NCI-H2107 (cell line): ENCODE measurements at places on chromosomes 16 and 17.

DNA sequence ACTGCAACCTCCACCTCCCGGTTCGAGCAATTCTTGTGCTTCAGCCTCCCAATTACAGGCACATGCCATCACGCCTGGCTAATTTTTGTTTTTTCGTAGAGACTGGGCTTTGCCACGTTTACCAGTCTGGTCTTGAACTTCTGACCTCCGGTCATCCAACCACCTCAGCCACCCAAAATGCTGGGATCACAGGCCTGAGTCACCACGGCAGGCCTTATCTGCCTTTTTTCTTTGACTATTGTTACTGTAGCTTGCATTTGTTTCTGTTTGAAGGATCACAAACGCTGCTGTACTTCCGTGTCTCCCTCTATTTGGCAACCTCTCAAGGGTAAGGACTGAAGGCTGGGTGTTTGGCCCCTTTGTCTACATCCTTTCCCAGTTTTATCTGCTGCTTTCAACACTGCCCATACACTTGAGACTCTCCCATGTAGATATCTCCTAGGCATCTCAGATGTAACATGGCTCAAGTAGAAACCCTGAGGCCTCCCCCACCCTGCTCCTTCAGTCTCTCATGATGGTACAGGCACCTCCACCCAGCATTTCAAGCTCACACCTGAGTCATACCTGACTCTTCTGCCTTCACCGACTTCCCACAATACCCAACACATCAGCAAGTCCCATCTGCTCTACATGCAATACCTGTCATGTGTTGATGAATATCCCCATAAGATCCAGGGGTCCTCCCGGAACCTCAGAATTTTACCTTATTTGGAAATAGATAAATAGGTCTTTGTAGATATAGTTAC, 219.0 kb downstream of the CPPED1 start:
- no peak for DNase-seq

DNA sequence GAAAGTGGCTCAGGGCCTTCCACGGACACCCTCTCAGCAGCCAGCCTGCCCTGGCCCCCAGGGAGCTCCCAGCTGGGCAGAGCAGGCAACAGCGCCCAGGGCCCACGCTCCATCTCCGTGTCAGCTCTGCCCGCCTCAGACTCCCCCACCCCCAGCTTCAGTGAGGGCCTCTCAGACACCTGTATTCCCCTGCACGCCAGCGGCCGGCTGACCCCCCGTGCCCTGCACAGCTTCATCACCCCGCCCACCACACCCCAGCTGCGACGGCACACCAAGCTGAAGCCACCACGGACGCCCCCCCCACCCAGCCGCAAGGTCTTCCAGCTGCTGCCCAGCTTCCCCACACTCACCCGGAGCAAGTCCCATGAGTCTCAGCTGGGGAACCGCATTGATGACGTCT, 48.3 kb upstream of the LGALS9 start:
- no peak for DNase-seq

- DNase-seq, result peak; percentile 48
Observed at GRCh38 chr17:35947156-35947585, 3.7 kb upstream of the LYZL6 start.

DNA sequence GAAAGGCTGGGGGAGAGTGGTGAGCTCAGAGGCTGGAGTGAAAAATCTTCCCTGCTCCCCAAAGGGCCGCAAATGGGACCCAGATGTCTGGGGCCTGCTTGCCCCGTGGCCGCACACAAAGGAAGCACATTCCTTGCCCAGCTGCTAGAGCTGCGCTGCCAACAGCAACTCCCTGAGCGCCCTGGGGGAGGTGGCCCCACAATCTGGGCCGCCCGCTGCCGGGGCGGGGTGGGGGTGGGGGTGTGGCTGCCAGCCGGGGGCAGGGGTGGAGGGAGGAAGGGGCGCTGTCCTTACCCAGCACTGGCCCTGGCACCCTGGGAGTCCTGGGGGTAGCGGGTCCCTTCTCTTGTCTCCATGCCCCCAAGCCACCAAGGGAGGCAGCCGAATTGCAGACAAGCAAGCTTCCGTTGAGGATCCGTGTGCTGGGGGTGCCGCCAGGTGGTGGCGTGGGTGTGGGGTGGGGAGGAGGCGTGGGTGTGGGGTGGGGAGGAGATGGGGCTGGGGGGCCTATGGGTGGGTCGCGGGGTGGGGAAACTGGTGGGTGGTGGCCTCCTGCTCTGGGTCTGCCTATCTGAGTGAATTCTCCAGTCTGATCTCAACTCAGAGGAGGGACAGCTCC, 48.4 kb upstream of the PABPN1L start:
- no peak for DNase-seq

DNA sequence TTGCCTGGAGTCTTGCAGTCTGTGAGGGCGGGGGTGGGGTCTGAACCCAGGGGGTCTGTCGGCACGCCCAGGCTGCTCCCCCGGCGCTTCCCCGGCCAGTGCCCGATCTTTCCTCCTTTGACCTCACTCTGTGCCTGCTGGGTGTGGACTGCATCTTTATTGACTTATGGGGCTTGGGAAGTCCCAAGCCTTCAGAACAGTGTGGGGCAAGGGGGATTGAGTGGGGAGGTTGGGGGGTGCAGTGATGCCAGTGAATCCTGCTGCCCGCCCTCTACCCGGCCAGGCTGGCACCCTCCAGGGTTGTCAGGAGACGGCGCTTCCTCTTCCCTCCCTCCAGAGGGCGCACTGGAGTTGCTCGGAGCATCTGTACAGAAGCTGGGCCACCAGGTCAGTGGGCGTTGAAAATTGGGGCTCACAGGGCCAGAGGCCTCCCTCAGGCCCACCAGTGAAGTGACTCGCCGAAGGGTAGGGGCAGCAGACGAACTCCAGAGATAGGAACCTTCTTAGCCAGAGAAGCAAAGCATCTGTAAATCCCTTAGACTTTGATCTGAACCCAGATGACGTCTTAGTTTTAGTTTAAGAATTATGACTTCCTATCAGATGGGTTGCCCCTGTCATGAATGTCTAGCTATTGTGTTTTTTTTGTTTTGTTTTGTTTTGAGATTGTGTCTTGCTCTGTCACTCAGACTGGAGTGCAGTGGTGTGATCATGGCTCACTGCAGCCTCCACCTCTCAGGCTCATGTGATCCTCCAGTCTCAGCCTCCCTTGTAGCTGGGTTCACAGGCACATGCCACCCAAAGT, 184.8 kb upstream of the CIBAR2 start:
- DNase-seq, result no peak

DNA sequence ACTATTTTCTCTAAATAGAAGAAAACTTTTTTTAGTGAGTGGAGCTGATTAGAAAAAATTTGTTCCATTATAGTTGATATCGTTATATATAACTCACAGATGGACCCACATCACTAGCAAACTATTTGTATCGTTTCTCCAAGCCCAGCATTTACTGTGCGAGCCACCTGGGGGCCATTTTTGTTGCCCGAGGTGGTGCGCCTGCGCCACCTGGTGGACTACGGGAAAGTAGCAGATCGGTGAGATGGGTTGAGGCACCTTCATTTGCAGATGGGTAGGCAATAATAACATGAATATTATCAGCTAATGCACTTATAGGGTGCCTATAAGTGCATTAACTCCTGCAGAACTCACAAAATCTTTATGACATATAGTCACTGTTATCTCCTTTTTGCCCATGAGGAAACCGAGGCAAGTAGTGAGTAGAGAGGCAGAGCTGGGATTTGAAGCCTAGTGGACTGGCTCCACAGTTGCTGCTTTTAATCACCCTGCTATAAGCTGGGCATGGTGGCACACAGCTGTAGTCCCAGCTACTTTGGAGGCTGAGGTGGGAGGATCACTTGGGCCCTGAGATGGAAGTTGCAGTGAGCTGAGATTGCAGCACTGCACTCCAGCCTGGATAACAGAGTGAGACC, 23.2 kb upstream of the NTN1 start:
- no peak for DNase-seq
